ENCODE measurements at places on chromosomes 11 and 22. TPM values are rescaled to one million over a fixed set of nuclear protein-coding genes. Genes with fewer than 3 reads are reported as not detected.
A peak's percentile ranks its signal among the peaks of the same experiment; 100 is the strongest.

Gene DTX4
- 1.8 TPM for polyA plus RNA-seq

Gene POTEH
- polyA plus RNA-seq: not detected

DNA sequence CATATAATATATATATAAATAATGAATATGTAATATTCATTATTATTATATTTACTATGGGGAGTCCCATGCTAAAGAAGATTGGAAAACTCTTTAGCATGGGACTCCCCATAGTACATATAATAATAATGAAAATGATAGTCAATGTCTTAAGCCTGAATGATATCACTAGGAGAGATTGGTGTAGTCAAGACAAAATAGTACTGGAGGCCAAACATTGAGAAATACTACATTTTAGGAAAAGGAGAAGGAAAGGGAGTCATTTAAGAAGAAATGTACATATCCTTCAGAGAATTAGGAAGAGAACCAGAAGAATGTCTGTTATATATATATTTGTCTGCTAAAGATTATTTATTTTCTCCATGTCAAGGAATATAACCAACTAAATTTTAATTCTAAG, 5.0 kb upstream of the VWA5A start:
- no peaks in the 10 kb centered on the region for H3K36me3 ChIP-seq
- DNase-seq: no peak
- no peaks in the 10 kb centered on the region for H3K4me1 ChIP-seq
- H3K27me3 ChIP-seq: no peaks in the 10 kb centered on the region
- H3K4me3 ChIP-seq: no peak overlapping the region

GRCh38 chr22:30743257-30744020, 48.8 kb downstream of the OSBP2 start:
- H3K27ac ChIP-seq: no peak overlapping the region
- no peak overlapping the region for H3K4me3 ChIP-seq
- no peaks in the 10 kb centered on the region for H3K27me3 ChIP-seq
- H3K36me3 ChIP-seq: no peaks in the 10 kb centered on the region

Gene C11orf21
- polyA plus RNA-seq: 1.8 TPM

DNA sequence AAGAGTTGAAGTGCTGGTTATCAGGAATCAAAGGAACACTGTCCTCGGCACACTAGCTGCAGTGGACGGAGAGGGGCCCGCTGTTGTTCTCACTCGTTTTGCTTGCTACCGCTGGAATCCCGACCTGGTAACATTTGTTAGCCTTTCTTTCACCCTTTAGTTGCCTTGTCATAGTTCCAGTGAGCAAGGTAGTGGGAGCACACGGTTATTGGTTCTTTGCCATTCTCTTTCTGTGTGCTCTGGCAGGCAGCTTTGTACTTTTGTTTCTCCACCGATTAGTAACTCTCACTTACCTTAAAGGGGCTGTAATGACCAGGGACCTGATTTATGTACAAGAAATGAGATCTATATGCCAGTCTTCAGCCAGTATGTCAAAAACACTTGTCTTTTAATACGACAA, 1.8 kb downstream of the DEPDC7 start:
- DNase-seq: no peak
- H3K27me3 ChIP-seq: no peaks in the 10 kb centered on the region
- H3K36me3 ChIP-seq: no peaks in the 10 kb centered on the region
- H3K27ac ChIP-seq: no peak overlapping the region

DNA sequence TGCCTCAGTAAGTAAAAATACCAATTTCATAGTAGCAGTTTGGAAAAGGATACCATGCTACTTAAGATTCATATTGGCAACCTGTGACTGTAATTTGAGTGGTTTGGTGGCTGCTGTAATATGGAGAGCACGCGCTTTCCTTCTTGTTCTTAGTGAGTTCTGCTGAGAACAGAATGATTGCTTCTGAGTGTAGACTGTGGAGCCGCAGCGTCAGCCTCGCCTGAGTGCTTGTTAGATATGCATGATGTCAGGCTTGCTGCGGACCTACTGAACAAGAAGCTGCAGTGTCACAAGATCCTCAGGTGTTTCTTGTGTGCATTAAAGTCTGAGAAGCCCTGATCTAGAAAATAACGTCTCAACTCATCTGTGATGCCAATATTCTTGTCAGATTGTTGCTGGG, 143.2 kb downstream of the ARHGAP42 start:
- peak overlapping the region; percentile 67 for H3K27ac ChIP-seq
- peak; percentile 40 for DNase-seq
- H3K27me3 ChIP-seq: no peaks in the 10 kb centered on the region
- no peaks in the 10 kb centered on the region for H3K36me3 ChIP-seq
- no peak overlapping the region for H3K4me3 ChIP-seq
- H3K4me1 ChIP-seq: peaks cover 81% of the 10 kb centered on the region

DNA sequence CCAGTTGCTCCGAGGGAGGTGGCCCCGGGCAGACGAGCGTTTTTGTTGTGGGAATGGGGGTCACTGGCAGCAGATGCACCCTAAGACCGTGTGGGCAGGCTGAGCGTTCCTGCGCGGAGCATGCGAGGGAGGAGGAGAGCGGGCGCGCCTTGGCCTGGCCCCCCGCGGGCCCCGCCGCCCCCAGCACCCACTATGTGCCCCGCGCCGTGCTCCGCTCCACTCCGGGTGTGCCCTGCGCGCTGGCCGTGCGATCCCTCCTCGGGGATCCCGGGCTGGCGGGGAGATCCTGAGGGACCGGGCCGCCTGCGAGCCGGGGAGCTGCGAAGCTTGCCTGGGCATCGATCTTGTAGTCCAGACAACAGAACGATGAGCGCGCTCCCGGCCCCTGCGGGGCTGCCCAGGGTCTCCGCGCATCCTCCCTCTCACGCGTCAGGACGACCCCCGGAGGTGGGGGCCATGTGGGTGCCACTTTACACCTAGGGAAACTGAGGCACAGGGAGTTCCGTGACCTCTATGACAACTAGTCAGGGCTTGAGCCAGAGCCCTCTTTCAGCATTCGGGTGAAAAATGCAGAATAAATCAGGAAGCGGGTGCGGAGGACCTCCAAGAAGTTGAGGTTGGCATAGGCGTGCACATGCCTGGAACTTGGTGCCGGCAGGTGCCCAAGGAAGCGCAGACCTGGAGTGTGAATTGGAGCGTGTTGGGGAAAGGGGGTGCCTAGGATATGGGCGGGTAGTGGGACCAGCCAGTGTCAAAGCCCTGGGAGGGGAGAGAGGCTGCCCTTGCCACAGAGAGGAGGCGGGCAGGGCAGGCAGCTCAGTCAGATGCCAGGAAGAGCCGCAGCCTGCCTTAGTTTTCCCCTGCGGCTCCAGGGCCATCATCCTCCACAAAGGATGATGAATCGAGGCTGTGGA, 1.3 kb upstream of the KMT5B start:
- H3K27me3 ChIP-seq: no peaks in the 10 kb centered on the region
- H3K4me3 ChIP-seq: peak overlapping the region; percentile 94
- peak overlapping the region; percentile 100 for H3K27ac ChIP-seq
- no peaks in the 10 kb centered on the region for H3K36me3 ChIP-seq
- peak; percentile 25 for DNase-seq
- H3K4me1 ChIP-seq: peaks cover 11% of the 10 kb centered on the region

Gene OR8D1
- polyA plus RNA-seq: not detected

GRCh38 chr22:40951795-40952605, 822 bp downstream of the RBX1 start:
- no peaks in the 10 kb centered on the region for H3K27me3 ChIP-seq
- no peak for DNase-seq
- H3K4me3 ChIP-seq: peak overlapping the region; percentile 78
- H3K4me1 ChIP-seq: peaks cover 5% of the 10 kb centered on the region

- H3K4me3 ChIP-seq: no peak overlapping the region
- no peaks in the 10 kb centered on the region for H3K4me1 ChIP-seq
- H3K27ac ChIP-seq: no peak overlapping the region
- H3K36me3 ChIP-seq: no peaks in the 10 kb centered on the region
- DNase-seq: peak; percentile 38
- no peaks in the 10 kb centered on the region for H3K27me3 ChIP-seq
These were observed 1220.2 kb downstream of the JRKL start for GRCh38 chr11:97610000-97610399.

Measured in cardiac muscle cell (in vitro differentiated cells and primary cell).